Immature natural killer cell (primary cell): ENCODE measurements at places on chromosomes 12 and 14. TPM values are rescaled to one million over a fixed set of nuclear protein-coding genes. Genes with fewer than 3 reads are reported as not detected.

BAZ1A gene
- polyA plus RNA-seq, result 8.3 TPM

SOAT2 gene
- polyA plus RNA-seq, result not detected

CBLN3 gene
- not detected for polyA plus RNA-seq

MFAP5 gene
- polyA plus RNA-seq, result not detected

GLIPR1L2 gene
- not detected for polyA plus RNA-seq

OTX2 gene
- polyA plus RNA-seq, result not detected
